Activated CD4-positive, alpha-beta memory T cell treated with anti-CD3 and anti-CD28 coated beads for 36 hours (primary cell): ENCODE measurements at places on chromosomes 11 and 22.

DNA sequence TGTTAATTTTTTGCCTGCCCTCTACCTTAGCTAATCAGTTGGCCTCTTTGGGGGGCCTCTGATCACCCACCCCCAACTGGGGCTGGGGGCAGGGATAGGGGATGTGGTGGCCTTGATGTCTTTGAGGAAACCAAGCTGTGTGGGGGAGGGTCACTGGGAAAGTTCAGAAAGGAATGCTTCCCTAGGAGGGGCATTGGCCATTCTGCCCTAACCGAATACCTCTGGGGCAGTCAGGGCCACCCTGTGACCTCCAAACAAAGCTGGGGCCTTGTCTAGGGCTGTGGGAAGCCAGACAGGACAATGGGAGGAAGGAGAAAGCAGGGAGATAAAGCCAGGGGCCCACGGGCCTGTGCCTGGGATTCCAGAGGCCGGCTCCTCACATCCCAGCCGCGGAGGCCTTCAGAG is 97.5 kb downstream of the TSPAN18 start:
- no peak for DNase-seq

- no peak for DNase-seq
Observed at GRCh38 chr11:2325719-2326118, 23.9 kb downstream of the TSPAN32 start.

- no peak for DNase-seq
Observed at GRCh38 chr11:10927538-10927937, 69.7 kb upstream of the ZBED5 start.

GRCh38 chr11:76850815-76851214 is 9.9 kb upstream of the ACER3 start:
- no peak for DNase-seq

DNA sequence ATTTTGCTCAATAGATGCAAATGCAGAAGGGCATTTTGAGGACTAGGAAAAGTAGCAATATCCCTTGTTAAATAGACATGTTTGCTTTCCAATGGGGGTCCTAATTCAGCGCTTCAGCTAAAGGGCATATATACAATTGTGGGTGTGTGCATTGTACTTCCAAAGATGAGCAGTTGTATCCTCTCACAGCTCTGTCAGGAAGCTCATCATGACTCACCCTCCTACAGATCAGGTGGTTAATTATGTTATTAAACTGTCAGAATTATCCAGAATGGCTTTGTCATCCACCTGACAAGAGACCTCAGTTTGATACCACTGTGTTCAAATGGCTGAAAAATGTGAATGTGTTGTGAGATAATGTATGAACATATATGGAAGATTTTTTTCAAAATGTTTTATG is 252.2 kb upstream of the MTNR1B start:
- no peak for DNase-seq
